ENCODE measurements at places on chromosomes 2 and 18.

DNA sequence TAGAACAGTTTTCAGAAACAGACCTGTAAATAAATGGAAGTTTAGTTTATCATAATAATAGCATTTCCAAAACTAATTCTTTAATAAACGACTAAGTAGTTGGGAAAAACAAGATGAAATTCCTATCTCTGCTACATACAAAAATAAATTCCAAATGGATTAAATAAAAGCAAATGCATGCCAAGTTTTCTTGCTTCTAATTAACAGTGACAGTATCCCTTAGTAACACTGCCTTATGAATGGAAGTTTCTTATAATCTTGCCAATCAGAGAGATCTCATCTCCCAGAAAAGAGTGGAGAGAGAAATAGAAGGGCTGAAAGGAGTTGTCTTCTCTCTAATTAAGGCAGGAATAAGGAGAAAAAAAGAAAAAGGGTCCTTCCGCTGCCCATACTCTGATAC, 133.9 kb downstream of the GFPT1 start:
- no peak for DNase-seq

- DNase-seq, result no peak
These were observed 39.0 kb upstream of the ZFP36L2 start for GRCh38 chr2:43265421-43265820.

- no peak for DNase-seq
These were observed 21.8 kb downstream of the WNT10A start for GRCh38 chr2:218902427-218902826.

DNA sequence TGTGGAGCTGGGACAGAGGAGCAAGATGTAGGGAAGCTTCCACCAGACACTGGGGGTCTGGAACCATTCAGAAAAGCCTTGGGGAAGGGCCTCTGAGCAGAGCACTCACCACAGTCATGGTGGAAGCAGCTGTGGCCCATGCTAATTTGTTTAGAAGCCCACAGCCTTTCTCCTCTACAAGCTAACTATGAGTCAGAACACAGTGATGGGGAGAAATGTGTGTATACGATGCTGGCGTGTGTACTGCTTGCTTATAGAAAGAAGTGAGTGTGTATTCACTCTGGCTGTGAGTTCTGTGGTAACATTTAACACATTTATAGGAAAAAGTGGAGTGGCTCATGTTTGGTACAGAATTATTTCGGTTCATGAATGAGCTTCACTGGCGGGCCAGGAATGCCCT, 157.0 kb upstream of the ACAA2 start:
- no peak for DNase-seq

- no peak for DNase-seq
These were observed 386.4 kb upstream of the CYRIA start for GRCh38 chr2:17052001-17052400.

DNA sequence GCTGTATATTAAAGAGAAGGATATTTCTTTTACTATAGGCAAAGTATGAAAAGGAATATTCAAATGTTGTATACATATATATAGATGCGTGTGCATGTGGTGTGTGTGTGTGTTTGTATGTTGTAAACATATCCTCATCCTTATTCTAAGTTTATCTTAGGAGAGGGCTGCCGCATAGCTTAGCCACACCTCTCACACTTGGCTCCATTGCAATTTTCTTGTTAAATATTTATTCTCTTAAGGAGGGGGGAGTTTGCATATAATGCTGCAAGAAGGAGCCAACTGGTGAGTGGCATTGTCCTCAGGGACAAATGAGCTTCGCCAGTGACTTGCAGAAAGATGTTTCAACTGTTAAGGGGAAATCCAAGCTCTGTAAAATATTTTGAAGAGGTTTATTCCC, 360.1 kb upstream of the RND3 start:
- DNase-seq, result no peak

DNA sequence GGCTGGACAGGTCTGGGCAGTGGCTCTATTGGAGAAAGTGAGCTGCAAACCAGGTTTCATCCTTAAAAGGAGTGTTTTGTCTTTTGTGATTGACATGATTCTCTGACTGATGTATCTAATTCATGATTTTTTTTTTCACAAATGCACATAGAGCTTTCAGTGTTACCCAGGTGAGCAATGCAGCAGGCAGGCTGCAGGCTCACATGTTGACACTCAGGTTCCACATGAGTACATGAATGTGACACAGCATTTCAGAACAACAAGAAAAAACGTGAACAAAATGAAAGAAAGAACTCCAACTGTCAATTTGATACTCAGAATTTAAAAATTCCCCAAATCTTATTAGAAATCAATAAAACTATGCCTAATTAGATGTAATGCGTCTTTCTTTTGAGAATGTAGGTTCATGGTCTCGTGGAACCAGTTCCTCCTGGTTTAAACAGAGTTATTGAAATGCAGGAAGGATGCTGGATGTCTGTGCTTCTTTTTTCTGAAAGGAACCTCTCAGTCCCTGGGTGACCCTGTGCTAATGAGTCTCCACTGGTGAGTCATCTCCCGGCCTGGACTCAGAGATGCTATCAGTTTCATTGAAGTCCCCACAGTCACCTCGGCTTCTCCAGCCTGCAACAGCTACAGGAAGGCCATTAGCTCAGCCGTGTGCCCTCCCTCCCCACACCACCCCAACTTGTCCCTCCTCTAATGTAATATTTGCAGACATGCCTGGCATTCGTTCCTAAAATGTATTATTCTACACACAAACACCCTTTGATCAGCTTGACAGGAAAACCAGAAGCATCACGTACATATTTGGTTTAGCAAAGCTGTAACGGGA, 430.4 kb downstream of the LPIN1 start:
- no peak for DNase-seq

- no peak for DNase-seq
These were observed 28.7 kb downstream of the GAD1 start for GRCh38 chr2:170845343-170845742.

All from HuH-7 (cell line).